ENCODE measurements at places on chromosomes 6 and 20. TPM values are rescaled to one million over a fixed set of nuclear protein-coding genes. Genes with fewer than 3 reads are reported as not detected.

DNA sequence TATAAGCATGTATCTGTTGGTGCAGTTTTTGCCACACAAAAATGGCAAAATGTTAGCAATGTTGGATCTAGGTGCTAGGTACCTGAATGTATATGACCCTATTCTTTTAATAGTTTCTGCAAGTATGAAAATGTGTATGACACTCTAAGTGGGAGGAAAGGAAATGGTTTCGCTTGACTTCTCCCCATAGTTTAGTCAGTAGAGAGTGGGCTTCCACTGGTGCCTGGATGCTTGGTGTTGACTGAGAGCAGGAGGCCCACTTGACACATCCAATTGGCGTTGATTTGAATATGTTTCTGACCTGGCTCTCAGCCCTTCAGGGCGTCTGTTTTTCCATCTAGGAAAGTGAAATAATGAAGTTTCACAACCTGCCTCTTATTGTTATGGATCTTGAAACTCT is 41.8 kb upstream of the GABRR1 start:
- no peak for DNase-seq

- DNase-seq = no peak
These were observed 24.3 kb downstream of the NSFL1C start for GRCh38 chr20:1442304-1442703.

GRCh38 chr20:63978319-63979228 is 868 bp downstream of the SAMD10 start:
- DNase-seq = peak; percentile 86

DNA sequence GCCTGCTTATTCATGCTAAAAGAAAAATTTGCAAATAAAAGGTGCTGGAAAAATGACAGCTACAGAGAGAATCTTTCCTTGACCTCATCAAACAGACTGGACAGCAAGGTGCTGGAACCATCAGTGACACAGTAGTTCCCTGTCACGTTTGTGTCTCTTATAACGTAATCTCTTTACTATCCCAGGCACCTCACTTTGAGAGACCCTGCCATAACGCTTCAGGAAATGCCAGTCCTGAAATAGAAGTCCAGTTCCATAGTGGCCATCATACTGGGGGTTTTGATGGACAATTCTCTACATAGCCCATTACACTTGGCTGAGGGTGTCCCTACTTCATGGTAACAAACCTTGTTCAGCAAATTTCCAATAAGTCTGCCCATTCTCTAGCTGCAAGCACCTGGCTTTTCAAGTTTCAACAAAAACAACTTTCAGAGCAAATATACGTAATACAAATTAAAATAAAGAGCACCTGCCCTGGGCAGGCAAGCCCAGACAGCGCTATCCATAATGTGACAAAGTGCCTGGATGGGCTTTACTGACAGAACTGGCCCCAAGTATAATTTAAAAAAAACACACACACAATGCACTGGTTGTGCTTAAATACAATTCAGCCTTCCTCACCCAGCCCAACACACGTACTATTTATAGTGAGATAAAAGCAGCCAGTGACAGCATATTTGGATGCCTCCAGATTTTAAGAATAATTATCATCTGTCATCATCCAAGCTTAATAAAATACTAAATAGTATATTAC is 38.7 kb downstream of the CNKSR3 start:
- DNase-seq = no peak

DNA sequence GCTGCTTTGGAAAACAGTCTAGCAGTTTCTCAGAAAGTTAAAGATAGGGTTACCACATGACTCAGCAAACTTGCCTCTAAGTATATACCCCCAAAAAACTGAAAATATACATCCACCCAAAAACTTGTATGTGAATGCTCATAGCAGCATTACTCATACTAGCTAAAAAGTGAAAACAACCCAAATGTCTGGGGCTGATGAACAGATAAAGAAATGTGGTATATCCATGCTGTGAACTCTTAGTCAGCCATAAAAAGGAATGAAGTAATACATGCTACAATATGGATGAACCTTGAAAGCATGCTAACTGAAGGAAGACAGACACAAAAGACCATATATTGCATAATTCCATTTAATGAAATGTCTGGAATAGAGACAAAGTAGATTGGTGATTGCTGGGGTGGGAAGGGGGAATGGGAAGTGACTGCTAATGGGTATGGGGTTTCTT is 79.9 kb upstream of the GLP1R start:
- DNase-seq = no peak

GRCh38 chr6:77707603-77708002 is 54.8 kb downstream of the MEI4 start:
- no peak for DNase-seq

- DNase-seq = no peak
These were observed 46.8 kb downstream of the CD24 start for GRCh38 chr6:106927531-106928398.

- DNase-seq = no peak
These were observed 19.9 kb upstream of the KHDC1 start for GRCh38 chr6:73282871-73283270.

GRCh38 chr6:117955684-117956256 is 48.7 kb downstream of the SLC35F1 start:
- no peak for DNase-seq

GRCh38 chr20:24321973-24322372 is 147.5 kb upstream of the SYNDIG1 start:
- DNase-seq = no peak

The LY6G5C gene
- 1.4 TPM for polyA plus RNA-seq

The RNF39 gene
- not detected for polyA plus RNA-seq
